ENCODE measurements at places on chromosomes 3 and 15. TPM values are rescaled to one million over a fixed set of nuclear protein-coding genes. Genes with fewer than 3 reads are reported as not detected.

DNA sequence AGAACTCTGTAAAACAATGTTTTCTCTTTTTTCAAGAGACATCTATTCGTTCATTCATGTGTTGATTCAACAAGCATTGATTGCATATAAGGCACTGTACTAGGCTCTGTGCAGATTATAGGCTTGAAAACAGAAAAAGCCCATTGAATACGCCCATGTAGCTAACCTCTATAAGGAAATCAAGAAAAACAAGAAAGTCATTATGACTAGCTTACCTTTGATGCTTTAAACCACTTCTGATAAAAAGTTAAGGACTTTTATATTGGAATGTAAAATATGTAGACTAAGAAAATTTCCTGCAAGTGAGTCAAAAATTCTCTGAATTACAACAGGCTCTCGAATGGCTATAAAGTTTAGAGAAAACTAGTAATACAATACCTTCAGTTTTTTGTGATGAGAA lies 92.5 kb downstream of the BDH1 start:
- DNase-seq: peak; percentile 70

PLA2G4E gene
- total RNA-seq: not detected

KCTD6 gene
- 10.0 TPM for total RNA-seq

DNA sequence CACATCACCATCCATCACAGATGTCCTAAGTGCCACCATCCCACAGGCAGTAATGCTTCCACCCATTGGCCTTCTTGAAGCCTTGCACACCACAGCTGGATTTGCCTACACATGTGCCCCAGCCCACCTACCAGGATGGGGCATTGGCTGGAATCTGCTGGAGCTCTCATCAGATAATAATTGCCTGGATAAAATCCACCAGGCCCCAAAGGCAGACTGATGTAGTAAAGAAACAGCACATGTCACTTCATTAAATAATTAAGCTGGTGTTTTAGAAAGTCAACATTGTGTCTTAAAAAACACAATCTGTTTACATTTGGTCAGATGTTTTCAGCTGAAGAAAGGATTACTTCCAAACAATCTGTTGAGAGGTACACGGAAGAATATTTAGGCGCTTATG lies 229.5 kb downstream of the ATP8B4 start:
- DNase-seq: no peak

RPL29 gene
- total RNA-seq: 768 TPM

SLC24A5 gene
- not detected for total RNA-seq

DNA sequence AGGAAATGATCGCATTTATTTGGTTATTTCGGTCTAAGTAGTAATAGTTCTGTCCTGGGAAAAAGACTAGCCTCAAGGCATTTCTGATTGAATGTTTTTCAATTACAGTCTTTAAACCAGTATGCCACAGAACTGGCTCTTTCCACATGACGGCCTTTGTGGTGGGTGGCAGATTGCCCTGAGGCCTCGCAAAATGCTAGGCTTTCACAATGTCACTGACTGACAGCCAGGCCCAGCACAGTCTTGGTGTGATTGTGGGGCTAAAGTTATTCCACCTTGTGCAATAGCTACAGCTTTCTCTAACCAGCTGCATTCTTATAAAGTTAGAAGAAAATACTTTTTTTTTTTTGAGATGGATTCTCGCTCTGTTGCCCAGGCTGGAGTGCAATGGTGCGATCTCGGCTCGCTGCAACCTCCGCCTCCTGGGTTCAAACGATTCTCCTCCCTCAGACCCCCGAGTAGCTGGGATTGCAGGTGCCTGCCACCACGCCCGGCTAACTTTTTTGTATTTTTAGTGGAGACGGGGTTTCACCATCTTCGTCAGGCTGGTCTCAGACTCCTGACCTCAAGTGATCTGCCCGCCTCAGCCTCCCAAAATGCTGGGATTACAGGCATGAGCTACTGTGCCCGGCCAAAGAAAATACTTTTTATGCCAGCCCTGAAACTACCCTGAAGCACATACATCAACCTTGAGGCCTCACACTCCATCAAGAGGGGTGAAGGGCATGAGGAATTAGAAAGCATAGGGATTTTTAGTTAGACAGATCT lies 2.5 kb upstream of the ADIPOQ start:
- DNase-seq: peak; percentile 78
